IMR-90 (cell line): ENCODE measurements at places on chromosomes 6 and 20. TPM values are rescaled to one million over a fixed set of nuclear protein-coding genes. Genes with fewer than 3 reads are reported as not detected.

GRCh38 chr6:4909063-4909706 is 94.7 kb downstream of the RPP40 start:
- peaks cover 5% of the 10 kb centered on the region for H3K36me3 ChIP-seq
- H3K4me1 ChIP-seq = peaks cover 17% of the 10 kb centered on the region
- no peak overlapping the region for H3K27ac ChIP-seq
- no peak for DNase-seq

DNA sequence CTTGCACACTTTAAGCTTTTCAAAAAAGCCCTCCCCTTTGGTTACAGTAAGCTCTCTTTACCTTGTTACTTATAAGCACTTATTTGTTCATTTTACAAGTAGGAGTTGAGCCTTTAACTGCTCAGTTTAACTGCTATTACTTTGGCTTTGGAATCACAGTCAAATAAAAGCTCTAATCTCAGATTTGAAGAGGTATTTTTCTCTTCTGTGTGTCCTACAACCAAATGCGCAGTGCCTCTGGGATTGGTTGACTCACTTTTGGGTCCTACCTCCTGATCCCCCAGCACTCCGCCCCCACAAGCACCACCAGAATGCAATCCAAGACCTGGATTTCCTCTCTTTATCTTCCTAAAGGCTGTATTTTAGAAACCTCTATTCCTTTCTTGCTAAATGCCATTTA is 2.5 kb downstream of the NCOA7 start:
- H3K36me3 ChIP-seq = no peaks in the 10 kb centered on the region
- no peak overlapping the region for H3K4me3 ChIP-seq
- H3K27me3 ChIP-seq = no peaks in the 10 kb centered on the region
- DNase-seq = no peak

GRCh38 chr20:53202777-53203176 is 230.6 kb downstream of the TSHZ2 start:
- no peak for DNase-seq
- H3K4me1 ChIP-seq = no peaks in the 10 kb centered on the region
- H3K27me3 ChIP-seq = no peaks in the 10 kb centered on the region
- H3K27ac ChIP-seq = no peak overlapping the region
- no peak overlapping the region for H3K4me3 ChIP-seq

- DNase-seq = peak; percentile 55
- no peak overlapping the region for H3K4me3 ChIP-seq
- H3K36me3 ChIP-seq = no peaks in the 10 kb centered on the region
- peaks cover 2% of the 10 kb centered on the region; the same call in 1 of the 2 replicates for H3K4me1 ChIP-seq
- no peaks in the 10 kb centered on the region for H3K27me3 ChIP-seq
Measured at GRCh38 chr6:139308286-139308916, 16.6 kb upstream of the TXLNB start.

DNA sequence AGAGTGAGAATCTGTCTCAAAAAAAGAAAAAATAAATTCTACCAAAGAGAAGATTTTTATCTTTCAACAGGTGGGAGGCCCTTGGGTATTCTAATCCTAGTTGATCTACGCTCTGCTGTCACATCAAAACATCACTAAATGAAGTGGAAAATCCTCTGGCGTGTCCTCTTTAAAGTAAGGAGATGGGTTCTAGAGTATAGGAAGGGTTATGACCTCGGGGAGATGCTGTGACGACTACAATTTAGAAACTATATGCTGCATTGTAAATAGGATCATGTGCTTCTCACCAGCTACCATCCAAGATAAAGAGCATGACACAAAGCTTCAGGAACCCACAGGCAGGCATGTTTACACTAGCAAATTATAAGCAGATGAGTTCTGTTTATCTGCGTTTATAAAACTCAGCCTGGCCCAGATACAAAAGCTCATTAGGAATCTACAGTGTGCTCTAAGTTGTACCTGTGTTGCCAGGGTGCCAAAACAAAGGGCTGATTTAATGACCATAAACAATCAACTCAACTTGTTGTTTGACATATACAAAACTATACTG is 197.1 kb upstream of the PLN start:
- H3K27ac ChIP-seq = peak overlapping the region; percentile 45; the same call in 1 of the 2 replicates
- peak; percentile 90 for DNase-seq
- H3K36me3 ChIP-seq = no peaks in the 10 kb centered on the region

DNA sequence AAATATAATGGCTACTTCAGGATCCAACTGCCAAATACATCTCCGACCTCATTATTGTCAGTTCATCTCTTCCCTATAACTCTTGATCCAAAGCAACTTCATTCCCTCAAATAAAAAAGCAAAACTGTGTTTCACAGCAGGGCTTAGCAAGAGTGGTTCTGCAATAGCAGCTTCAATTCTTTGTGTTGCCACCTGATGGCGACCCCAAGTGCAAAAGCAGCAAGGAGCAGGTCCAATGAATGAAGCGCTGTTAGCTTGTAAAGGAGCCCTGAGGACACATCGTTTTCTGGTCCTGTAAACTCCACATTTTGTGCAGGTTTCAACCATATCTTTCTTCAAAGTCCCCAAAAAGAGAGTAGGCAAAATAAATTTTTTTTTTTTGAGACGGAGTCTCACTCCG is 19.6 kb downstream of the RTN4IP1 start:
- no peak overlapping the region for H3K4me3 ChIP-seq
- no peaks in the 10 kb centered on the region for H3K27me3 ChIP-seq
- no peak for DNase-seq
- no peaks in the 10 kb centered on the region for H3K4me1 ChIP-seq

Gene VWA7
- under 0.01 and 0.28 TPM in 2 replicates for total RNA-seq

Gene PTPRT
- not detected in 2 replicates for total RNA-seq

GRCh38 chr20:44832724-44833123 is 22.4 kb upstream of the RIMS4 start:
- no peak for DNase-seq
- no peak overlapping the region for H3K4me3 ChIP-seq
- no peaks in the 10 kb centered on the region for H3K36me3 ChIP-seq
- H3K4me1 ChIP-seq = no peaks in the 10 kb centered on the region
- H3K27ac ChIP-seq = no peak overlapping the region

Gene GNRH2
- total RNA-seq = 0.18 and 0.28 TPM in 2 replicates

DNA sequence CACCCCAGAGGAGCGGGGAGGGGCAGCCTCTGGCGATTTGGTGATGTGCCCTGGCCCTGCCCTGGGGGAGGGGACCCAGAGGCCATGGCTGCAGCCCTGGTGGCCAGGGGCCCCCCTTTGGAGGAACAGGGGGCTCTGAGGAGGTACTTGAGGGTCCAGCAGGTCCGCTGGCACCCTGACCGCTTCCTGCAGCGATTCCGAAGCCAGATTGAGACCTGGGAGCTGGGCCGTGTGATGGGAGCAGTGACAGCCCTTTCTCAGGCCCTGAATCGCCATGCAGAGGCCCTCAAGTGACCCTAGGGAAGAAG is 10.9 kb downstream of the NFKBIL1 start:
- no peak overlapping the region for H3K4me3 ChIP-seq
- DNase-seq = no peak
- peaks cover 33% of the 10 kb centered on the region for H3K36me3 ChIP-seq
- H3K27me3 ChIP-seq = no peaks in the 10 kb centered on the region
- H3K27ac ChIP-seq = no peak overlapping the region

Gene KIF25
- not detected in 2 replicates for total RNA-seq

Gene TTI1
- total RNA-seq = 16.9 and 17.6 TPM in 2 replicates

DNA sequence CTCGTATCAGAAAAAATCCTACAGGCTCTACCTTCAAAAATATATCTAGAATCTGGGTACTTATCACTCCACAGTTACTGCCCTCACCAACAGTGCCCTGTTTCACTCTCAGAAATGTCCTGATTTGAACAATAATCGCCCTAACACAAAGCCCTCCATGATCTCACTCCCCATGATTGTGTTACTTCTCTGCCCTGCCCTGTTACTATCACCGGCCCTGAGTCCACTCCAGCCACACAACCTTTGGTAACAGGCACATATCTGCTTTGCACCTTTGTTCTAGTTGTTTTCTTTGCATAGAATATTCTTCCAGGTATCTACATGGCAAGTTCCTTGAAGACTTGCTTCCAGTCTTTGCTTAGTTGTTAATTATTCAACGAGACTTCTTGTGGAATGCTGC is 142.0 kb downstream of the ARHGAP18 start:
- no peaks in the 10 kb centered on the region for H3K36me3 ChIP-seq
- DNase-seq = no peak
- H3K27me3 ChIP-seq = no peaks in the 10 kb centered on the region
- no peak overlapping the region for H3K27ac ChIP-seq

DNA sequence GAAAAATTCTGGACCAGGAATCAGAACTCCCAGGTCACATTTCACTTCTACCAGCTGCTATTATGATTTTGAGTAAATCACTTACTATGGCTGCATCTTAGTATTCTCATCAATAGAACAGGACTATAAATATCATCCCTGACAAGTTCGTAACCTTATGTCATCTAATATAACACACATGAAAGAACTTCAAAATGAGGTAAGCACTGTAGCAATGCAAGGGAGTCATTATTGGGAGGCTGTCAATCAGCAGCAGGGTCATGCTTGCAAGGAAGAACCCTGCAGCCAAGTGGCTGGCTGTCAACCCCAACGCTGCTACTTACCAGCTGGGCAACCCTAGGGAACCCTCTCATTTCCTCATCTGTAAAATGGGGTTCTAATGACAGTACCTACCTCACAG is 123.3 kb upstream of the B3GAT2 start:
- H3K36me3 ChIP-seq = no peaks in the 10 kb centered on the region
- DNase-seq = no peak
- H3K27me3 ChIP-seq = no peaks in the 10 kb centered on the region
- H3K27ac ChIP-seq = no peak overlapping the region
- H3K4me1 ChIP-seq = peaks cover 7% of the 10 kb centered on the region

Gene TMEM151B
- total RNA-seq = not detected in 2 replicates

Gene KCNK16
- not detected in 2 replicates for total RNA-seq

- no peak overlapping the region for H3K4me3 ChIP-seq
- H3K4me1 ChIP-seq = peaks cover 14% of the 10 kb centered on the region
Measured at GRCh38 chr6:18260448-18261106, 3.8 kb downstream of the DEK start.

GRCh38 chr6:44829836-44830235 is 442.3 kb downstream of the CDC5L start:
- H3K4me3 ChIP-seq = no peak overlapping the region
- no peaks in the 10 kb centered on the region for H3K27me3 ChIP-seq
- no peak overlapping the region for H3K27ac ChIP-seq
- no peaks in the 10 kb centered on the region for H3K36me3 ChIP-seq
- no peaks in the 10 kb centered on the region for H3K4me1 ChIP-seq
